AML-193 (cell line): ENCODE measurements at places on chromosomes 12 and 14.

DNA sequence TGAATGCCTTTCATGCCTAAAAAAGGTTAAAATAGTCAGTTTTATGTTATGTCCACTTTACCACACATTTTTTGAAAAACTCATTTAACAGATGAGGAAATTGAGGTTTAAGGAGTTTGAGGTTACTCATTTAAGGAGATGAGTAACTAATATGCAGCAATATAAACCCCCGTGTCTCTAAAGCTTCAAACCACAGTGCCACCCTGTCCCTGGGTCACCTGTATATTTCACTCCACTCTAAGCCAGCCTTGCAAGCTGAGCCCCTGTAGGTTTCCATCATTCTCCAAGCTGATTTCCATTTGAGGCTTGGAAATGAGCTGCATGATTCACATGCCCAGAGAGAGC is 64.4 kb downstream of the NUAK1 start:
- DNase-seq, result no peak

DNA sequence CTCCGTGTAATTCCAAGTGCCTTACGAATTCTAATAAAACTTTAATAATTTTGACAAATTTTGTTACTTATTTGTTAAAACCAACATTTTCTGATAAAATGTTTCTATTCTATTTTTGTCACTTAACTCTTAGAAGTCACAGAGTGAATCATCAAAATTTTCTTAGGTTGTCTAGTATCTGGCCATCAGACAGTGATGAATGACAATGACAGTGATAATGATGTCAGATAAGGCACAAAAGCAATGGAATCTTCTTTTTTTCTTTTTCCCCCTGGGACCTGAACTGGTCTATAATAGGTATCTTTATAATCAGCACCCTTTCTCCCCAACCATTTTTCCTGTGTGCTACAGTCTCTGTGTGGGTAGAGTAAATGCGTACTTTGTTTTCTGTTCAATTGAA is 407.3 kb downstream of the SOX5 start:
- DNase-seq, result no peak

DNA sequence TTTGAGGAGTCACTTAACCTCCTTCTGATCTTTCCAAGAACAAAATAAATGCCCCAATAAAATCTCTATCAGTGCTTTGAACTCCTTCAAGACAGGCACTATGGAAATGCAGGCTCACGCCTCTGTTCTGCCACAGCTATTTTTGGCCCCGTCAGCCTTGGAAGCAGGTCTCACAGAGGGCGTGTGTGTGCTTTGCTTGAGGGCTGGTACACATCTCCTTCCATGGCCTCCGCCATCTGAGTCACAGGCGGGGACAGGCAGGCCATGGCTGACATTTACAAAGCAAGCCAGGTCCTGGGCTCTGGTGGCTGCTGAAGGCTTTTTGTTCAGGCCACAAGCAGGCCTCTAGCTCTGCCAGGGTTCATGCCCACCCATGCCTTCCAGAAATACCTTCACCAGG is 16.0 kb downstream of the PRIMA1 start:
- no peak for DNase-seq

DNA sequence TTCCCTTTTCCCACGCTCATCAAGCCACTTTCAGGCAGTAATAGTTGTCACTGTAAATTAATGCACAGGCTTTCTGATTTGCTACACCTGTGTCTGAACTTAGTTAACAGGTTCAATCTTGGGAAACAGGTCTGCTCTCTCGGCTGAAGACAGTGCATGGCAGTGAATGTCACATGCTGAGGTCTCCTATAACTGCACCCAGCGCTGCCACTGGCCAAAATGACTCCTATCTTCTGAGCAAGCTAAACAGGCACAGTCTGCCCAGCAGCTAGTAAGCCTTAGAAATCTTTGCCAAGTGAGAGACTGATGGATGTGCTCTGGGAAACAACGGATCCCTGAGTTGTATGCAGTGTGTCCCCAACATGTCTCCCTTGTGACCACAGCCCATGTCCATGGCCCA is 25.2 kb upstream of the FOXN3 start:
- DNase-seq, result no peak

- DNase-seq, result no peak
These were observed 55.7 kb downstream of the NINJ2 start for GRCh38 chr12:607541-608001.

DNA sequence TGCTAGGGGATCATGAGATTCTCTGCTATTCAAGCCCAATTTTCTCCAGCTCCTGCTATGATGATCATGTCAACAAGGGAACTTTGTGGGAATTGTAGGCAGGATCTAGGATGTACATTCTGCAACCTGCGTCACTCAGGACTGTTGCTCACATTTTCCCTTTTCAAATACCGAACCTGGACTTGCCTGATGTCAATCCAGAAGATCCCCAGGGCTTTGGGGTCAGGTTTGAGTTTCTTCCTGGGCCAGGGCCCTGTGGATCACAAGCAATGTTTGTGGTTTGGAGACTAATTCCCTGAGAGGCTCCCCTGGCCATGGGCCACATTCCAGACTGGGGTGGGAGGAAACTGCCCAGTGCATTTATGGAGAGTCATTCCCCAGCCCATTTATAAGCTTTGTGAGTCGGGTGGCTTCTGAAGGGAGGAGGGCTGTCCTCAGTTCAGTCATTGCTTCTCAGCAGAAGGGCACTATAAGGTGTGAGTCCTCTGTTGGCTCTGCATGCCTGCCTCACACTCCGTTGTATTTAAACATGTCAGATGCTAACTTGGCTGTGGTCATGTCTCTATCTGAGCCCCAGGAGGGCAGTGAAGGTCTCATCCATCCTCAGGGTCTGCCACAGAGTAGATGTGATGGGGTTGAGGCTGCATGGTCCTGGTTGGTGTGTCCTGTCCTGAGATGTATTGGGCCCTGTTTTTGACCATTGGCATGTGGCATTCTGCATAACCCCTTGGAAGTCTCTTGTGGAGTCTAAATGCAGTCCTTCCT is 6.5 kb downstream of the KRT86 start:
- no peak for DNase-seq

DNA sequence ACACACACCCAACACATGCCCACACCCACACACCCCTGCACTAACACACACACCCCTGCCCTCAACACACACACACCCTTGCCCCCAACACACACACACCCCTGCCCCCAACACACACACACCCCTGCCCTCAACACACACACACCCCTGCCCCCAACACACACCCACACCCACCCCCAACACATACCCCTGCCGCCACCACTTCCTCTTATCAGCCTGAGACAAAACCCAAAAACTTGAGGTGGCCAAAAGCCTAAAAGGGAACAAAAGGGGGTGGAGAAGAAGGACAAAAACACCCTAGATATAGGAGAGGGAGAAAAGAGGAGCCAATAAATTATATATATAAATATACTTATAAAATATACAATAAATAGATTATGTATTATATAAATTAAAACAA is 9.1 kb upstream of the DEGS2 start:
- DNase-seq, result peak; percentile 24

DNA sequence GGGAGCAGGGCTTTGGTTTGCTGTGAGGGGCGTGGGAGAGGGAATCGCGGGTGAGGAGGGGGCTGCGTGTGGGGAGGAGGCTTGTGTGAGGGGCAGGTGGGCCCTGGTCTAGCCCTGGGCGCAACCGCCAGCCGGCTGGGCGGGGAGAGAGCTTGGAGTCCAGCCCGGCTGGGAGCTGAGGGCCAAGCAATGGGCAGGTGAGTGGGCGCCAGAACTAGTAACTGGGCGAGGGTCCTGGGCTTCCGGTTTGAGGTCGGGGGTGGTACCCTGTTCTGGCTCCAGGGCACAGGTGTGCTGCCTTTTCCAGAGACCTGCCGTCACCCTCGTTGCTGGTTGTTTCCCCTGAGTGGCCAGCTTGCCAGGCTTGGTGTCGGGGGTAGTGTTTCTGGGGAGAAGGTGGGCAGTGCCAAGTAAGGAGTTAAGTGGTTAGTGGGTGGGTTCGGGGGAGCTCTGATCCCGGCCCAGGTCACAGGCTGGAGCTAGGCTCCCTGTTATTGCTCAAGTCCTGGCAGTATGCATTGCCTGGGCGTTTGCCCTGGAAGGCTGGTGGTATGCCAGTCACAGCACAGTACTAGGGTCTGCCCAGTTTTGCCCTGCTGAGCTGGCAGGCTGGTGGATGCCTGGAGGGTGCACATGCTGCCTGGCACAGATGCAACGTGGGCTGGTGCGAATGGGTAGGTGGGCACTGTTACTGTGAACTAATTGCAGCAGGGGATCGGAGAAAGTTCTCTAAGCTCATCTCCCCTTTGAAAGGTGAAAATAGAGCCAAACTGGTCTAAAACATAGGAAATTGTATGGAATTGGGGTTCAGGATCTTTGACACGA is 683 bp downstream of the CIPC start:
- DNase-seq, result no peak

DNA sequence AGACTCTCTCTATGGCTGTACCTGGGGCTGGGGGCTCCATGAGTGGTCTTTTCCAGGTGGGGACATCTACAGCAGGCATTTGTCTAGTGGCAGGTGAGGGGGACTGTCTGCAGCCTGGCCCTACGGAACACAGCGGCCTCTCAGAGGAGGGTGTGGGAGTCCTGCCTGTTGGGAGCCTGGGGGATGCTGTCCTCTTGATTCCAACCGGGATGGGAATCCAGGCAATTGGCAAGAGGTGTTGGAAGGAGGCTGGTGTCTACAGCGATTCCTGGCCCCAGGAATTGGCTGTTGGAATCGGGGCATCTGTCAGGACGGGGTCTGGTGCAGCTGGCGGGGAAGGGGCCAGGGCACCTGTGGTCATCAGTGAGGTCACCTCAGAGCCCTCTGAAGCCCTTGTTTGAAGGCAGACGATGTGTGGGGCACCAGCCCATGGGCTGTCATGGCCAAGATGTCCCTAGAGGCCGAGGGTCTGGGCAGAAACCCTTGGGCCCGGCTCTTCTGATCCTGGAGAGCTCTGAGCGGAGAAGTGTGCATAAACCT is 386.3 kb downstream of the TMEM121 start:
- no peak for DNase-seq

DNA sequence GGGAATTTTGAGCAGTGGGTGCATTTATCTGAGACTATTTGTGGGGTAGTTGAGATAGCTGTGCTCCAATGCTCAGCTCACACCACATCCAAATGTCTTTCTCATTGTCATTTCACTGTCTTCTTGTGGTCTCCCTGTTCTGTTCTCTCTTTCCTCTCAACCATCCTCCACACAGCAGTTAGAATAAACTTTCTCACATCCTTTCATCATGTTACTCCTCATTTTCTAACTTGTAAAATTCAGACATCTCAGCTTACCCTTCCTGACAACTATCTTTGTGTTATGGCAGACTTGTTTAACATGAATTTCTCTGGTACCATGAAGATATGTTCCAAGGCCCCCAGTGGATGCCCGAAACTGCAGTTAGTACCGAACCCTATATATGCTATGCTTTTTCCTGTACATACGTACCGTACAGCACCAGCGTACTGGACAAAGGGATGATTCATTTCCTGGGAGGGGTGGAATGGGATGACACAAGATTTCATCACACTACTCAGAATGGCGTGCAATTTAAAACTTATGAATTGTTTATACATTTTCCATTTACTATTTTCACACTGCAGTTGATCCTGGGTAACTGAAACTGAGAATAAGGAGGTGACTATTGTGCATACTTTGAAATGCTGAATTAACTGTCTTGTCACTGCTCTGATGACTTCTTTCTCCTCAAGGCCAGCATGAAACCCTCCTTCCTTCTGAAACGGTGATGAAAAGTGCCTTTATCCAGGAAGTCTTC is 177.1 kb upstream of the SLC38A2 start:
- DNase-seq, result no peak

- no peak for DNase-seq
These were observed 98.0 kb downstream of the ZNF664 start for GRCh38 chr12:124071075-124071443.

GRCh38 chr12:111761099-111761498 is 5.6 kb upstream of the ALDH2 start:
- no peak for DNase-seq
